ENCODE measurements at places on chromosomes 6 and 20.

DNA sequence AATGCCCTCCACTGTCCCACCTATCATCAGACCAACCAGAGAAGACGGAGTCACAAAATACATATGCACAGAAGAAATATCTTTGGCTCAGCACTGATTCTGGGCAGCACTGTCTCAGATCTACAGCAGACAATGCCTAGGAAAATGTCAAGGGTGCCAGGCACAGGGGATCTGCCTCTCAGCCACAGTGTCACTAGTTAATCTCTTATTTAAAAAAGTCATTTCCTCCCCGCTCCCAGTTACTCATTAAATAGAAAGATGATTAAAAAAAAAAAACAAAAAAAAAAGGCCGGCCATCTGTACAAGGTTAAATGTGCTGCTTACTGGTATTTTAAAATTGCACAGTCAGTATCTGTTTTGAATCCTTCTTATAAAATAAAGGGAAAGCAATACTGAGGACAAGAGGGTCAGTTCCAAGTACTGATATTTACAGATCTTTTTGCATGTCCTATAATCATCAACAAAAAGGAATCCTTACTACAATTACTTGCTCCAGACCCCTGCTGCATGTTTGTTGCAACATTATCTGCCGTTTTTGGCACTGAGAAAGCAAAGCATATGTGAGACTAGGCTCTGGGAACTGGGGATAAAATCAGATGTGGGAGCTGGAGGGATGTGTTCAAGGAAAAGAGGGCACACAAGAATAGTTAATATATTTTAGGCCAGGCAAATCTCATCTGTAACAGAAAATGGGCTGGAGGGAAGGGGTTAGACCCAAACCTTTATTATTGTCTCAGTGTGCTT, 299.3 kb downstream of the KIF16B start:
- DNase-seq: no peak

- no peak for DNase-seq
Observed at GRCh38 chr6:79841577-79842375, 105.6 kb downstream of the ELOVL4 start.

DNA sequence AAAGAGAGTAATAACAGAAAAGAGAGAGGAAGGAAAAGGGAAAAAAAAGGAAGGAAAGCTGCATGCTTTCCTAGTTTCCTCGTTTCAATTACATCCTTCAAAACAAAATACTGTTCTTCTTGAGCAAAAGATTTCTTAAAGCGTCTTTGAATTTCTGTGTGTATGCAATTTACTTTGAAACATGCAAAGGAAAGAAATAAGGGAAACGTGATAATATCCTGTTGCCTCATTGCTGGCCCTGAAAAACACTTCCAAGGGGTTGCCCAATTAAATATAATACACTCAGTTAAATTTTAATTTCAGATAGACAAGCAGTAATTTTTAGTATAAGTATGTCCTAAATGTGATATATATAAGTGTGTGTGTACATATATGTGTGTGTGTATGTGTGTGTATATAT, 51.2 kb upstream of the TPD52L1 start:
- DNase-seq: no peak

DNA sequence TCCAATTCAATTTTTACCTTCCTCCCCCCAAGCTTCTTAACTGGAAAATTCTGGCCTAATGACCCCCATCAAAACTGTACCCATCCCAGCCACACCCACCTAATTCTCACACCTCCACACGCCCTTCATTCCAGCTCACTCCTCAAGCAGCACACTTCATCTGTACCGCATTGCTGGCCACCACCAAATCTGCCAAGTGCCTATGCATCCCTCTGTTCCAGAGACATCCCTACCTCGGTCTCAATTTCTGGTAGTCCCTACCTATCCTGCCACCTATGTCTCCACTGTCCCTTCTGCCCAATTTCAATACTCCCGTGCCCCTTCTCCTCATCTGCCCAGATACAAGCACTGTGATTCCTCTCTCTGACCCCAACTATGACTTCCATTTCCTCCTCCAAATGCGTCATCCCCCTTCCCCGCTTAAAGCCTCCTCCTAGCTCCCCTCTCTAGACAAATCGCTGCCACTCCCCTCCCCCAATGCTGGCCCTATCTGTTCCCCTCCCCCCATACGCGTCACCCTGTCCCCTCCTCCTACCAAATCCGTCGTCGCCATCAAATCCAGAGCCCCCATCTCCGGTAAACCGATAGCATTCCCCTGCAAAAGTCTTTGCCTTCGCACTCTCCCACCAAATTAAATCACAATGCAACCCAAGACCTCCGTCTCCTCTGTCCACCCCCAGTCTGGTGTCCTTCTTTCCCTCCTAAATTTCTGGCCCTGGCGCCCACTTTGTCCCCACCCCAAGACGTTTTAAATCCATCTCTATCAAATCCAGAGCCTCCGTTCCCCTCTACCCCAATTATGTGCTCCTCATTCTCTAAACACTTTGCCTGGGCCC, 1.2 kb downstream of the MTCH1 start:
- peak; percentile 46 for DNase-seq

DNA sequence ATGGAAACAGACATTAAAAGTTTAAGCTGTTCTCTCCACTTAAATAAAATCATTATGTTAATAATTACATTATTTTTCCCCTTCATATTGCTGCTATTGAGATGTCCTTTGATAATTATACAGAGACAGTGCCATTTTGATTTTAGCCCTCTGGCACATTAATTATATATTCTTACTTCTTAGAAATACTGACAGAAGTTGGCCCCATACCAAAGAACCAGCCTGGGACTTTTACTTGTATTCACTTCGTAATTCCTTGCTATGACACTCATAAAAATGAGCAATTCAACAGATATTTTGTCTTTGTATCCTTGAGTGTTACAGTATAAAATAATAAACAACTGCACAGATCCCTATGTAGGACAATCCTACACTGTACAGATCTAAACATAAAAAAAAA, 743.7 kb downstream of the TBC1D32 start:
- DNase-seq: no peak

DNA sequence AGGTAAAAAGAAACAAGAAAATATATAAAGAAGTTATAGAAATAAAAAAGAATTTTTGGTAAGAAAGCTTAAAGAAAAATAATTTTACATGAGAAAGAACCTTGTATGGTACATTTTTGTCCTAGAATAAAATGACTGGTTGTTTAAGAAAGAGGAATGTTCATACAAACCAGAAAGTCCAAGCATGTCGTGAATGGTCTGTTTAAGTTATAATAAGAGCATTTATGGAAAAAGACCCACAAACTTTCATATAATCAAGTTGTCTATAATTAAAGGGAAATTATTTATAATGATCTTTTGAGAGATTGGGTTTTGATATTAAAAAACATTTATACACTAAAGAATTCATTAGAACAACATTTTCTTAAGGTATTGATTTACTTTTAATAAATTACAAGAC, 27.8 kb upstream of the FAM110A start:
- DNase-seq: no peak

DNA sequence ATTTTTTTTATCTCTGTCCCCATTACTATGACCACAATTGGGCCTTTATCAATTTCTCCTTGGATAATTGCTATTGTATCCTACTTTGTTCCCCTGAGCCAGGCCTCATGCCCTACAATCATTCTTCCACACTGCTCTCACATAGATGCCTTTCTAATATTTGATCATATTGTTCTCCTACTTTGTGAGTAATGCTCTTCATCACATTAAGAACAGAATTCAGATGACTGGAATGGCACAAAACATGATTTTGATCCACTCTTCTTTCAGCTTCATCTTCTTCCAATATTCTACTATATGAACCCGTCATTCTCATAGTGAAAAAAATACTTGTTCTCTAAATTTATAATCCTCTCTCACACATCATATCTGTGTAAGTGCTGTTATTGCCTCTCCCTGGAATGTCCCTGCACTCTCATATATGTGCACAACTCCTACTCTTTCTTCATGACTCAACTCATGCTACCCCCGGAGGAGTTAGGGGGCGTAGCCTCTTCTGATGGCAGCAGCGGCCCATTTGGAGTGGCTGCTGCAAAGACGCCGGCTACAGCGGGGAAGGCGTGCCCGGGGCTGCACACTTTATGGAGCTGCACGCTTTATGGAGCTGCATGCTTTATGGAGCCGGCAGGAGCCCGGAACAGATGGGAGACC, 25.3 kb upstream of the HACE1 start:
- no peak for DNase-seq

GRCh38 chr6:68958327-68958726, 323.2 kb downstream of the ADGRB3 start:
- no peak for DNase-seq

DNA sequence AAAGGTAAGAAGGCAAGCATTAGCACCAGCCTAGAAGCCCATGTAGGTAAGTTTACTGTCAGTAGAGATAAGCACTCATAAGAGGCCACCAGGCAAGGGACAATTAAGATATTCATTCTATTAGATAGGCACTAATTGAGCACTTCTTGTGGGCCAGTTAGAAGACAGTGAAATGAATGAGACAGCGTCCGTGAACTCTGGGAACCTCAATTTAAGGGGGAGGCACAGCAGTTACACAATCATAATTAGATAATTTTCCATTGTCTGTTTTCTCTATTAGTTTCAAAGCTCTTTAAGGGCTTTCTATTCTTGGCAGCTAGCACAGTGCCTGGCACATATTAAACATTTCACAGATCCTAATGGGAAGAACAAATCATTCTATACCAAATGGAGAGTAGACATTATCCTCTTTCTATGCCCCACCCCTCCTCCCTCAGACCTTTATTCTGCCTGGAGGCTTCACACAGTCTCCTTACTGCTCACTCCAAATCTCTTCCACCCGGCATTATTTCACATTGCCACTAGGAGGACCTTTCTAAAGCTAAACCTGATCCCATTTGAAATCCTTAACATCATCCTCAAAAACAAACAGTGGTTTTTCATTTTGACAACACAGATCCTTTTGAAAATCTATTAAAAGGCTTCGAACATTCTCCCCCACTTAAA, 529.6 kb downstream of the ADGRB3 start:
- no peak for DNase-seq

DNA sequence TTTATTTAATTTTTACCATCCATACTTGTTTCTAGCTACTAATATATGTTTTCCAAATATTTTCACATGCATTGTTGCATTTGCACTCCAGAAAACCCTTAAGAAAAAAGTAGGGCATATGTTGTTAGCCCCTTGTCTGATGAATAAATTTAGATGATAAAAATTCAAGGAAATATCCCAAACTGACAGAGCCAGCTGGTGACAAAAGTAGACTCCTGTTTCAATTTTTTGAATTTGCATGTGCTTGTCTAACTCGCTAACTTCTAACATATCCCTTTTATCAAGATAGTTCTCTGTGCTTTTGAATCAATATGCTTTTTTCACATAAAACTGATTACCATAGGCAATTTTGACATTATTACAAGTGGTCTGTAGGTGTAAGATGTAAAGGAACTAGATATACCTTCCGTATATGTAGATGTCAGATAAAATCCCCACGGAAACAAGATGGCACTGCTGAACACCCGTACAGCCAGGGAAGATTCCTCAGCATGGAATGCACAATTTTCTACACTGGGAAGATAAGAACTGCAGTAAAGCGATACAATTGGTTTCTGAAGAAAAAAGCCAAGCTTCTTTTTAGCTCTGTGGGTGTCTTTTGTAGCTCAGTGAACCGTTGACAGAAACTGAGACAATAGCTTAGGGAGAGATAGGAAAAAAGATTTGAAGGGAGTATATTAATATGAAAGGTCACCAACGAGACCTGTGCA, 437.6 kb upstream of the RNF217 start:
- DNase-seq: no peak

GRCh38 chr6:37060195-37060559, 54.7 kb downstream of the FGD2 start:
- no peak for DNase-seq

- DNase-seq: no peak
Observed at GRCh38 chr6:34510299-34510698, 44.4 kb downstream of the PACSIN1 start.

GRCh38 chr6:107646176-107646575, 156.3 kb downstream of the SOBP start:
- DNase-seq: no peak

Data from T-helper 2 cell (primary cell).